Fibroblast of villous mesenchyme (primary cell): ENCODE measurements at places on chromosomes 6 and 20. TPM values are rescaled to one million over a fixed set of nuclear protein-coding genes. Genes with fewer than 3 reads are reported as not detected.

GHRH gene
- not detected in 2 replicates for total RNA-seq

GRCh38 chr20:13799974-13800373 is 15.1 kb downstream of the NDUFAF5 start:
- DNase-seq = peak; percentile 16

OR2J3 gene
- total RNA-seq = under 0.01 TPM in 1 of 2 replicates, not detected in the other

DNA sequence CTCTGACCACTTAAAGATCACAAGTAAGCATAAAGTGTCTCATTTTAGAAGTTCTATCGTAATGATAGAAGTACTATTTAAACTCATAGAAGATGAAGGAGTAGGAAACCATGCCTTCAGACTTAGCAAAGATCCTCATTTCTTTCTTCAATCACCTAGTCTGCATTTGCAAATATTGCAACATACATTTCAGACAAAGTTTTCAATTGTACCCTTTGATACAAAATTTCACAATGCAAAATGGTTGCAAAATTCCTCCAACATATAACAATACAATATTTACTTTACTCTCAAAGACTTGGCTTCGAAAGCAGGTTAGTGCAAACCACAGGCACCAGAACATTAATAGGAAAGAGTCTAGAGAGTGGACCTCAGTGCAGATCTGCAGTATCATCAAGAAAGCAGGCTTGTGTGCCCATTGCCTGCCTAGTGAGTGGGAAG is 16.1 kb upstream of the ROS1 start:
- DNase-seq = peak; percentile 73

GRCh38 chr20:38311091-38311490 is 7.1 kb downstream of the BPI start:
- DNase-seq = no peak

- DNase-seq = no peak
These were observed 87.1 kb downstream of the NINL start for GRCh38 chr20:25498280-25498606.

GRCh38 chr6:56772737-56773184 is 130.1 kb upstream of the DST start:
- peak; percentile 72 for DNase-seq

DNA sequence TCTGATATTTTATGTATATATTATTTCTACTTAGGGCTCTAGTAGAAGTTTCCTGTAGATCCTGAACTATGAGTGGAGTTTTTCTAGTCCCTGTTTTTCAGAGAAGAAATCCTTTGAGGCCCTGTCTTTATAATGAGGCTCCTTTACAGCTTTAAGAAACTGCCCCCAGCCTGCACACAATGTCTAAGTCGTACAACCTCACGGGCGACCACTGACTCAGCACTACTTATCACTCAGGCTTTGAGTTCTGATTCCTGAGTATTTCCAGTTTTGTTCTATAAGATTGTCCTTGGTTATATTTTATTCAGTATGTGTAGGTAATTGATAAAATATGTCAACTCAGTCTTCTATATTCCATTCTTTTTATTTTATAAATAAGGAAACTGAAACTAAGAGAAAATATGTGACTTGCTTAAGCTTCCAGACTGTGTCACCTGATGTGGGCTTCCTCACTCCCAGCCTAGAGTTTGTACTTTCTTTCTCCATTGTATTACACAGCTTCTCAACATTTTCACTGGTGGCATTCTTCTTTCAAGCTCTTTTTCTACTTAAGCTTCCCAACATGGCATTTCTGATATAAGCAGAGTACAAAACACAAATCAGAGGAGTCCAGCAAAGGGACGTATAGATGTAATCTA is 167.0 kb downstream of the TBX18 start:
- peak; percentile 39 for DNase-seq

PERP gene
- 11.0 and 11.2 TPM in 2 replicates for total RNA-seq

- peak; percentile 95 for DNase-seq
These were observed at the start of gene TENT5A for GRCh38 chr6:81752084-81752920. Gene TENT5A (minus strand): TSS chr6:81752681. CDS start chr6:81752141, 540 bp downstream.

DNA sequence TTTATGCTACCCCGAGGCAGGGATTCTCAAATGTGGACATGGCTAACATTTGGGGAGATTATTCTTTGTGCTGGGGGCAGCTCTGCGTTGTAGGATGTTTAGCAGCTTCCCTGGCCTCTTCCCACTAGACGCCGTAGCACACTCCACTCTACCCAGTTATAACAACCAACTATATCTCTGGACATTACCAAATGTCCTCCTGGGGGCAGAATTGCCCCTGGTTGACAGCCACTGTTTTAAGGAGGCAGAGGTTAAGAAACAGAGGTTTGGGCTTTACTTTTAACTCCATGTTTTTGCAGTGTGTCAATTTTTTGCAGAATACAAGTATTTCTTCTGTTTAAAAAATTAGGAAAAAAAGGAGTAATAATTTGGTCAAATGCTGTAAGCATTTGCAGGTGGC is 56.2 kb upstream of the BMP6 start:
- DNase-seq = no peak

GRCh38 chr20:23296841-23297701 is 53.5 kb upstream of the NXT1 start:
- DNase-seq = no peak

DNA sequence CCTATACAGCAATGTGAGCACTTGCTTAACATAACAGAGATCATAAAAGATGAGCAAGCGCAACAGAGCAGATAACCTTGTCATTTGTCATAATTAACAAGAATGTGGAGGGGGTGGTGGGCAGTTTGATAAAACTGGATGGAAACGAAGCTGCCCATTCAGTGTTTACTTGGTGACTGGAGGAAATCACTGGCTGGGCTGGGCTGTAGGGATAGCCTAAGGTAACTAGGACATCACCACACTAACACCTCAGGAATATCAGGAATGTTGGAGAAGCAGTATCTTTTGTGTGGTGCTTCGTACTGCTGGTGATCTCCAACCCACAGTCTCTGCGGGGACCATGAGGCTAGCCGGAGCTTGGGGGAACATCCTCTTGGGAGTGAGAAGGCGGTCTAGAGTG is 218.4 kb downstream of the HIVEP2 start:
- DNase-seq = no peak

GRCh38 chr6:107080036-107080435 is 35.3 kb downstream of the BEND3 start:
- DNase-seq = no peak

DNA sequence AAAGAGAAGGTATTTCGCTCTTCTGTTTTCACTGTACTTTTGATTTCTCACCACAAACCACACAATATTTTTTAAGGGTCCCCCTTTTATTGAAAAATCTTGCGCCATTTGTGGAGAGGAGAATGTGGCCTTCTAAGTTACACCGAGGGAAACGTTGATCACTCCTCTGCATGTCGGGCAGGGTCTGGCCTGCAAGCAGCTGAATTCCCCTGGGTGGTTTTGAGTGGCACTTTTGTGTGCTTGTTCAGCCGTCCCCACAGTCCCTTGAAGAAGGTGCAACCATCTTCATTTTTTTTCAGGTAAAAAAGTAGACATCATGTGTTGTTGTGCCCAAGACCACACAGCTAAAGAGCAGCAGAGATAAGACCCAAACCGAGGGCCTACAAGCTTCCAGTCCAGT is 6.1 kb downstream of the GPR31 start:
- DNase-seq = no peak

MYH7B gene
- total RNA-seq = under 0.01 TPM in 1 of 2 replicates, not detected in the other

- no peak for DNase-seq
These were observed 295.2 kb downstream of the PHF3 start for GRCh38 chr6:63930848-63931247.

FILIP1 gene
- total RNA-seq = 0.32 and 0.43 TPM in 2 replicates

MDFI gene
- total RNA-seq = not detected in 2 replicates

MED23 gene
- total RNA-seq = 35.1 and 54.4 TPM in 2 replicates

NOX3 gene
- not detected in 2 replicates for total RNA-seq

GRCh38 chr20:11267131-11267761 is 593.4 kb upstream of the JAG1 start:
- peak; percentile 90 for DNase-seq

DNA sequence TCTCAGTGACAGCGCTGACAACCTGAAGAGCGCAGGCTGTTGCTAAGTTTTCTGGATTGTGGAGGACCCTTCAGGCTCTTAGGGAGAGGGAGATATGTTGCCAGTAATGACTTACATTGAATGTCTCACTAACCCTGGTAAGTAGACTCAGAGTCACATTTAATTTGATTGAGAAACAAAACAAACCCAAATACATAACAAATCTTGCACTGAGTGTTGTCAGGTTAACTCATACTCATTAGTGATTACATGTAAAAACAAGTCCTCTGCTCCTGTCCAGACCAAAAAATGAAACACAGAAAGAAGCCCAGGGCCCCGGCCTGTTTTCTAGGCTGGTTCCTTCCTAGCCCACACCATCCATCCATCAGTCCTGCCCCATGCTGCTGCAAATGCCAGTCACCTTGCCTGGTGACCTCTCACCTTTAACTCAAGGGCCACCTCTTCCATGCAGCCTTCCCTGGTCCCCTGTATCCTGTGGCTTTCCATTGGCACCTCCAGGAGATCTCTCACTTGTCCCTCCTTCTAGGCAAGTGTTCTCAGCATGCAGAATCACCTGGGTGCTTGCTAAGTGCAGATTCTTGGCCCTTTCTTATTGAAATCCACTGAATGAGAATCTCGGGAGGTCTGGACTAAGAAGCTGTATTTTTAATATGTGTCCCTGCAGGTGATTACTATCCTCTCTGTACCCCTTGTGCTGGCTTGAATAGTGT is 34.7 kb upstream of the ERVFRD-1 start:
- no peak for DNase-seq

- DNase-seq = no peak
These were observed 81.5 kb downstream of the CEBPB start for GRCh38 chr20:50272030-50272723.

ZNF341 gene
- total RNA-seq = 0.64 and 1.3 TPM in 2 replicates

GRCh38 chr20:39025883-39026282 is 63.7 kb downstream of the DHX35 start:
- no peak for DNase-seq

DNA sequence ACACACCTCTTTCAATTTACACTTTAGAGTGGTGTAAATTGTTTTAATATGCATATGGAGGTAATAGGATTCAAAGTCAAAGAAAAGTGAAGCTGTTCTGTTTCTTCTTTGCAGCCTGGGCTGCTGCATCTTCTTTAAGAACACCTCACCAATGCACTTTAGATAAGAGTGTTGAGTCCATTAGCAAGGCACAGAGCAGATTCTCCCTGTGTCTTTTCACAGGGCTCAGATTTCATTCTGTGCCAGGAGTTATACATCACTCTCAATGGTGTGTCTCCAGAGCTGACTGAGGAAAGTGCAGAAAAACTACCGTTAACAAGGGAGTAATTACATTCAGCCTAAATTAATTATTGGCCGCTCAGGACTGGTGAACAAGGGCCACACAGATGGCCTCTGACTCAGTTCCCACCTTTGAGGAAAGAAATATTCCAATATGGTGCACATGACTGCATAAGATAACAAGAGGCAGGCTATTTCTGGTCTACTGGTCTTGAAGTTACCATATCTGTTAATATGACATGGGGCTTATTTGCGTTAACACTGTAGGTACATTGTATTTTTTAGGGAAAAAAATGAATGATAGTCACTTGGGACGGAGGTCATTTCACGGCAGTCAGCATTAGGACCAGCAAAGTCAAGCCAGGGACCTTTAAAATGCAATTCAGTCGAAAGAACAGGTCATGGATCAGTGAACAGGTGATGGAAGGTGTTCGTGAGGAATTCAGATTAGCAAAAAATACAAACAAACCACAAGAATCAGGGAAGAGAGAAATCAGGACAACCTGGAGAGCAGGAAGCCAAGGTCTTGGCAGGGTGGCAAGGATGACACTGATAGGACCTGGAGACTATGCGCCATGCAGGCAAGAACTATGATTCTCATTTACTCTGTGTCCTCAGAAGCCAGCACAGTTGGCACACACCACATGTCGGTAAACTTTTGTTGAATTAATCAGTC is 203.7 kb downstream of the TBX18 start:
- DNase-seq = no peak

DNA sequence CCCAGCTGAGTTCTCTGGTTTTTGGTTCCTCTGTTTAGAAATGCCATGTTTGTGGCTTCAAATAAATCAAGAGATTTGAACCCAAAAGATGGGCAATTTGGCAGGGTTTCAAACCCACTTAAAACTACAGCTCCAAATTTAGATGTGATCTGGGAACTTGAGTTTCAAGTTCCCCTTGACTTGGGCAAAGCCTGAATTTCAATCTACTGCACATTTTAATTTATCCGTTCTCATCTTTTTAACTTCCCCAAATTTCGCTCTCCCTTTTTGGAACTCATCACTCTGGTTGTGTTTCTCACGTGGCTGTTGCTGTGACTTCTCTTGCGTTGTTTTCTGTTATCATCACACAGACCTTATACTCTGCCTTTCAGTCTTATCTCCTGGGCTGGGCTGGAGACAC is 230.9 kb downstream of the CDC5L start:
- no peak for DNase-seq

GRCh38 chr6:37188962-37189510 is 19.1 kb downstream of the PIM1 start:
- peak; percentile 48 for DNase-seq

GRCh38 chr6:154548130-154548830 is 37.8 kb upstream of the CNKSR3 start:
- peak; percentile 41 for DNase-seq

DNA sequence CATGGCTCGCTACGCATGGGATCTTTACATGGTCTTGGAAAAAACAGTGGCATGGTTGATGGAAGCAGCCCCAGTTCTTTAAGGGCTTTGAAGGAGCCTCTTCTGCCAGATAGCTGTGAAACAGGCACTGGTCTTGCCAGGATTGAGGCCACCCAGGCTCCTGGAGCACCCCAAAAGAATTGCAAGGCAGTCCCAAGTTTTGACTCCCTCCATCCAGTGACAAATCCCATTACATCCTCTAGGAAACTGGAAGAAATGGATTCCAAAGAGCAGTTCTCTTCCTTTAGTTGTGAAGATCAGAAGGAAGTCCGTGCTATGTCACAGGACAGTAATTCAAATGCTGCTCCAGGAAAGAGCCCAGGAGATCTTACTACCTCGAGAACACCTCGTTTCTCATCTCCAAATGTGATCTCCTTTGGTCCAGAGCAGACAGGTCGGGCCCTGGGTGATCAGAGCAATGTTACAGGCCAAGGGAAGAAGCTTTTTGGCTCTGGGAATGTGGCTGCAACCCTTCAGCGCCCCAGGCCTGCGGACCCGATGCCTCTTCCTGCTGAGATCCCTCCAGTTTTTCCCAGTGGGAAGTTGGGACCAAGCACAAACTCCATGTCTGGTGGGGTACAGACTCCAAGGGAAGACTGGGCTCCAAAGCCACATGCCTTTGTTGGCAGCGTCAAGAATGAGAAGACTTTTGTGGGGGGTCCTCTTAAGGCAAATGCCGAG is 78.2 kb downstream of the ASXL1 start:
- DNase-seq = no peak

- DNase-seq = no peak
These were observed 7.2 kb downstream of the SSTR4 start for GRCh38 chr20:23042270-23042669.

DNA sequence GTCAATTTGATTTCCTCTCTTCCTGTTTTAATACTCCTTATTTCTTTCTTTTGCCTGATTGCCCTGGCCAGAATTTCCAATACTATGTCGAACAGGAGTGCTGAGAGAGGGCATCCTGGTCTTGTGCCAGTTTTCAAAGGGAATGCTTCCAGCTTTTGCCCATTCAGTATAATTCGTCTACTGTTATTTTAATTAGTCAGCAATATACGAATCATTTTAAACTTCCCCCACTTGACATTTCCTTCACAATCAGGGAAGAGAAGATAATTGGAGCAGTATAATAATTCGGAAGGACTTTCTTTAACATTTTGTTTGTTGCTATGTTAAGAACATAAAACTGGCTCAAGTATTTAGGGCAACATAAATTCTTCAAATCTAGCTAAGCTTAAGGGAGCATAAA is 860.3 kb upstream of the SLC35B3 start:
- DNase-seq = no peak

GRCh38 chr6:152428126-152428525 is 209.0 kb downstream of the SYNE1 start:
- no peak for DNase-seq

WFDC12 gene
- total RNA-seq = not detected in 2 replicates

- DNase-seq = no peak
These were observed 22.4 kb downstream of the ITCH start for GRCh38 chr20:34385464-34385863.
